ENCODE measurements at places on chromosomes 6 and 20.

GRCh38 chr20:1010659-1011058 is 8.5 kb upstream of the RSPO4 start:
- DNase-seq, result no peak

DNA sequence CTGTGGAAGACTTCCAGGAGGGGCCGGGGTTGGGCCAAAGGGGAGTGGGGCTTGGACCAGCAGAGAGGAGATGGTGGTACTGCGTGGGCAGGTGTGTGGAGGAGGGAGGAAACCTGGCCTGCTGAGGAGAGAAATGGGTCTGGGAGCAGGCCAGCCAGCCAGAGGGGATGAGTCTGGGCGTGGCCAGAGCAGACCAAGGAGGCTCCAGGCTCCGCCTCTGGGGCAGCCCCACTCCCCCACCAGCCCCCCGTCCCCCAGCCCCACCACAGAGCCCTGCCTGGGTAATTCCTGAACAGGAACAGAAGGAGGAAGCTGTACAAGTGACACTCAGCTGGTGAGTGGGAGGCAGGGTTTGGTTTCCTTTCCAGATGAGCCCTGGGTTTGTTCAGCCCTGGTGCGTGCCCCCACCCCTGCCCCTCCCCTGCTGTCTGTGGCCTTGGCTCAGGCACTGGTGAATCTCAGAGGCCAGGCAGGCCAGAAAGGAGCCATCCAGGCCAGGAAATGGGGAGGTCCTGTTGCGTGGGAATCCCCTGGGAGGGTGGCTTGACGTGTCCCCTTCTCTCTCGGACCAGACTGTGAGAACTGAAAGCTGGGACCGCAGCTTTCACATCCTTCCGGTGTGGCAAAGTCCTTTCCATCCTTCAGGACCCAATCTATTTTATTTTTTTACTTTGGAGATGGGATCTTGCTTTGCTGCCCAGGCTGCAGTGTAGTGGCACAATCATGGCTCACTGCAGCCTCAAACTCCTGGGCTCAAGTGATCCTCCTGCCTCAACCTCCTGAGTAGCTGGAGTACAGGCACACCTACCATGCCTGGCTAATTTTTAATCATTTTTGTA is 9.4 kb upstream of the SRC start:
- DNase-seq, result no peak

DNA sequence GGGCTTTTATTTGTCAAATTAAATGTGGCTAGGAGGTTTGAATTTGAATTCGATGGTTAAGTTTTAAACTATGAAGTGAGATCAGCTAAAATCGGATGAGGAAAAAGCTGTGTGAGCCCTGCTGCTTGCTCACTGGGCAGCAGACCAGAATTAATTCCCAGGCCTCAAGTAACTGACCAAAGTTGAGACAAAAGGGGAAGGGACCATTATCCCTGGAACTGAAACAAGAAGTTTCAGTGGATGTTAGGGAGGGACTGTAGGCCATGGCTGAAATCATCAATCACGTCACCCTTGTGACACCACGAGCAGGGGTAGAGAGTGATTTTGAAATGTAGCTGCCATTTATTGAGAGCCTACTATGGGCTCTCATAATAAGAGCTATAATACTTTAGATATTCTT is 7.0 kb upstream of the PRSS35 start:
- DNase-seq, result no peak

DNA sequence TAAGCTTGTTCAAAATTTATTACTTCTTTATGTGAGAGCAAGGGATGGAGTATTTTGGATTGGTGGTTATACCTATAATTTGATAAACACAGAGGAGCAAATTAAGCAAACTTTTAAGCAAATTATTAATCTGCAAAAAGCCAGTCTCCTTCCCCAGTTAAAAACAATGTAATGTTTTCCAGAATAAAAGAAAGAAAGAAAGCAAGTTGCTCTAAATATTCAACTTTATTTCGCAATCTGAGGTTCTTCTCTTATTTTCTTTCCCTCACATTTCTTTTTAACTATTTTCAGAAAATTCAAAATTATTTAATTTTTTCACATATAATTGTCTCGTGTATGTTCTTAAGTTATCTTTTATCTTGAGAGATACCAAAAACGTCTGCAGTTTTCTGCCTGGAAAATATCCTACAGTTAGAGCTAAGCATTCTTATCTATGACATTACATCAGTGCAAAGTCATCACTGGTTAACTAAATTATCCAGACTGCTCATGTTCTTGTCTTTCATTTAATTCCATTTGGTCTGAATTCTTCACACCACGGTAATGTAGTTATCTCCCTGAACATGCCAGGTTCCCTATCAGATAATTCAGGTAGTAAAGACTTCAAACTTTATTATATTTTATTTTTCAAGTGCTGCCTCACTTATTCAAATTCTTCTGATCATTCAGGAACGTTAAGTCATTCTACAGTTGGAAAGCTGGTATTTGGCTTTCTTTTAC is 3.3 kb upstream of the CNKSR3 start:
- no peak for DNase-seq

DNA sequence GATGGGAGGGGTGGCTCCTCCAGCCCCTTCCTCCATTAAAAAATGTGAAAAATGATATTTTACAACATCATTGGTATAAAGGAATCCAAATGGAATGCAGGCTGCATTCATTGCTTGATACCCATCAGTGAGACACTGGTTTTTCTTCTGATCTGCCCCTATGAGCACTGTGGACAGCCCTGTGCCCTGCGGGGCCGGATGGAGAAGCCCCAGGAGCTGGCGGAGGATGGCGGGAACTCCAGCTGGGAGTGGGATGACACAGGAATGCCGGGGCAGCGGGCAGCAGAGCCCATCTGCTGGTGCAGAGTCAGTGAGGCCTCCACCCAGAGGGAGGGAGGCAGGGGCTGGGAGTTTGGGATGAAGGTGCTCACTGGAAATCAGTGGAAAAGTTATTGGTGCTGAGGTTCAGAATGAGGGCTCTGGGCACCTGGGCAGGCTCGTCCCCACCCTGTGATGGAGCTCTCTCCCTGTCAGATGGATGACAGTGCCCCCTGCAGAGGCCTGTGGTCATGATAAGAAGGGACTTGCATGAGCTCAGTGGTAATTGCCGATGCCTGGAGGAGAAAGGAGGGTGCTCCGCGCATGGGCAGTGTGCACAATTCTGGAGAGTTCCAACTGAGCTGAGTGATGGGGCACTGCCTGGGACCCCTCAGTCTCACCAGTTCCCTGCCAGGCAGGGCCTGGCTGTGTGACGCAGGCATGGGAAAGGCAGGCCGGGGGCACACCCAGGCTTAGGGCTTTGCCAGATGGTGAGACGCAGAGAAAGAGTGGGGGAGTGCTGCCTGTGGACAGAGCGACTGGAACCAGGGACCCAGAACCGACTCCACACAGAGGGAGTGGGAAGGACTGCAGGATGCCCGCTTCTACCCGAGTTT is 23.2 kb downstream of the CTCFL start:
- DNase-seq, result no peak

DNA sequence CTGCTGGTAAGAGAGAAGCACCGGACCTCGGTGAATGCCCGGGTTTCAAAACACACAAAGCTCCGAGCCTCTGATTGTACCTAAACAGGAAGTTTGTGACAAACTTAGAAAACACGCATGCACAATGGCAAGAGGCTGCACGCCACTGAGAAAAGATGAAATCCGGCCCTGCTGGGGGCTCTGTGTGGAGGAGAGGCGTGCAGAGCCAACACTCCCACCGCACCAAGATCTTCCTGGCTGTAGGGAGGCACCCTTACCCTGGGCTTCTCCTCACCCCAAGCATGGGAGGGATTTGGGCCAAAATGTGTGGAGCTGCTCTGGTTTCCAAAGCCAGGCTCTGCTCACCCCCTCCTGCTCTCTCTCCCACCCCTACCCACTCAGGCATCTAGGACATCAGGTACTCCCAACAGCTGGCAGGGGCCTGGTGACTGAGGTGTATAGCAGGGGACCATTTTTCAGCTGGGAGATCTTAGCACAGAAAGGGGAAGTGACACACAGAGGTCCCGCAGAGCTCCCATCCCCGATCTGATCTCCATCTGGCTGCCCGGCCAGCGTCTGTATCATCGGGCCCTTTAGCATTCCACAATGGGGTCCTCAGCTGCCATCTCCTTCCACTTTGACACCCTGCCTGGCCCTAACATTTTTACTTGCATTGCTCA is 84.2 kb downstream of the TRERF1 start:
- no peak for DNase-seq

DNA sequence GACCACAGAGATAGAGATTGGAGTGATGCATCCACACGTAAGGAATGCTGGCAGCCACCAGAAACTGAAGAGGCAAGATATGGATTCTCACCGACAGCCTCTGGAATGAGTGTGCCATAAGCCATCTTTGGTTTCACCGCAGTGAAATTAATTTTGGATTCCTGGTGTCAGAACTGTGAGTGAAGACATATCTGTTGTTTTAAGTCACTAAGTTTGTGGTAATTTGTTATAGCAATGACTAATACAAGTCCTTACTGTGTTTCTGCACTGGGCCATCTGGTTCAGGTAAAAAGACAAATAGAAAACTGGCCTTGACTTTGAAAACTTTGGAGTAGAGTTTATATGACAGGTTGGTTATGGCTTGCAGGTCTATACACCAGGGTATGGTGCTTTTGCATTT is 261.9 kb downstream of the PHF3 start:
- DNase-seq, result no peak

- DNase-seq, result no peak
Measured at GRCh38 chr6:95133578-95133977, 443.8 kb upstream of the MANEA start.

All from thyroid gland (tissue), 4 donors.